ENCODE measurements at places on chromosomes 5 and 9.

DNA sequence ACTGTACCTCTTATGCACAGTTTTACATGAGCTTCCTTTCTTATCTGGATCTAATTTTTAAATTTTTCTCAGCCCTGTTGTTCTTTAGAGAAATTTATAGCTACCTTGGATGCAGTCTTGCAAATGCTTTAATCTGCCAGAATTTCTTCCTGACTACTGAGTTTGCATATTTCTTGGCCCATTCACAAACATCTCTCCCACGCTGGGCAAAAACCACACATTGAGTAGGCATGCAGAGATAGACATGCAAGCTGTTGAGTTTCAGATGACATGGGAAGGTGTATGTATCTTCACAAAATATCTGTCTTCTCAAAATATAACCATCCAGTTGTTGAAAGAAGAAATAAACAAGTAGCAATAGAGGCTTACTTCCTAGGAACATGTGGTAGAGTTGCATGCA is 101.2 kb downstream of the PARP8 start:
- no peak for DNase-seq

- DNase-seq, result no peak
Observed at GRCh38 chr5:66324357-66324756, 180.3 kb downstream of the SREK1 start.

DNA sequence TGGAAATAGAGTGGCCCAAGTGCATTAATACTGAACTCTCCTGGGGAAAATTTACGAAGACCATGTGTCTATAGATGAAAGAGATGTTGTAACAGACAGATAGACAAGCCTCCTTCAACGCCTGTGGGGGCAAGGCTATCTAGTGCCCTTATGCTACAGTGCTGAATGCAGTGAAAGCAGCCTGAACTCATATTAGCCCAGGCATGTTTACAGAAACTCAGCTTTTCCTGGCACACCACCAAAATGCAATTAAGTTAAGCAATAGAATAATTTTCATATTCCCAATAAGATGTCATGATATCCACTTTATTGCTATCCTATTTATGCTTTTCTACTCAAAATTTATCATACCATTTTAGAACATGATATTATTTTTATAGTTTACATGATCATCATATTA is 277.0 kb downstream of the DIRAS2 start:
- DNase-seq, result no peak

DNA sequence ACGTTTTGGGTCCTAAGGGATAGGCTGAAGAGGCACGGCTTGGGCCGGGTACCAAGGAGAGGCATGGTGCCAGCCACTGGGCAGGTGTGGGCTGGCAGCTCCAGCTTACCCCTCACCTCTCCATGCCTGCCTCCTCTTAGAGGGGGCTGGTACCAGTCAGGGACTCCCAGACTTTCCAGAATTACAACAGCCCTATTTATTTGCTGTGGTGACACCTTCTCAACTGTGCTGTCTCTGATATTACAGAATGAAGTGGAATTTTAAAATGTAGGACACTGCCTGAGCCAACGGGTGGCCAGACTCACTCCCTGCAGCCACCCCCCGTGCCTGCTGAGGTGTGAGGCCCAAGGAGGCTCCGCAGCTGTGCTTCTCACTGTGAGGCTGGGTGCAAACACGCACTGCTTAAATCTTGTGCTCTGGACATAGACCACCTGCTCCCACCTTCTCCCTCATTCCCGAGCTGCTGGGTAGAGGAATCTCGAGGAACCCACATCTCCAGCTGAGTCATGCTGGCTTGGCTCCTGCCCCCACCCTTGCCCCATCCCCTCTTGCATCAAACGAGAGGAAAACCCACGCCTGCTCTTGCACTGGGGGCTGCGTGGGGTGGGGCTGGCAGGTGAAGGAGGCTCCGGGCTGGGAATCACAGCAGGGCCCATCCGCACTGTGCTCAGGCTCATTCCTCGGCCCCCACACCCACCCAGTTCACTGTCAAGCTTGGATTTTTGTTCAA is 47.9 kb downstream of the PRRT1B start:
- no peak for DNase-seq

DNA sequence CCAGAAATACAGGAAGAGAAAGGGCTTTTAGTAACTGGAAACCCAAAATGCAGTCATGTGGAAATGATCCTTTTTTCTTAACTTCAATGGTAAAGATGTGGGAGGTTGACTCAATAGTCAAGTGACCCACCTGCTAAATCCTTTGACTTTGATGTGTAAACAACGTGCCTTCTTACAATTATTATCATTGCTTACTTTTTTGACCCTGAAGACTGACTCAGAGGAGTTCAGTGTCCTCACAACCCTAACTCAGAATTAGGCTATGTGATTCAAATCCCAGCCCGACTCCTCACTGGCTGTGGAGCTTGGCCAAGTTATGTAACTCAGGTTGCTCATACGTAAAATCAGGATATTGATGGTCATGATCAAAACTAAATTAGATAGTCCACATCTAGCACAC is 27.9 kb downstream of the ANXA1 start:
- DNase-seq, result no peak

- no peak for DNase-seq
Observed at GRCh38 chr5:160602744-160603143, 181.1 kb downstream of the PTTG1 start.

- DNase-seq, result no peak
Observed at GRCh38 chr9:89020754-89021153, 29.5 kb downstream of the S1PR3 start.

DNA sequence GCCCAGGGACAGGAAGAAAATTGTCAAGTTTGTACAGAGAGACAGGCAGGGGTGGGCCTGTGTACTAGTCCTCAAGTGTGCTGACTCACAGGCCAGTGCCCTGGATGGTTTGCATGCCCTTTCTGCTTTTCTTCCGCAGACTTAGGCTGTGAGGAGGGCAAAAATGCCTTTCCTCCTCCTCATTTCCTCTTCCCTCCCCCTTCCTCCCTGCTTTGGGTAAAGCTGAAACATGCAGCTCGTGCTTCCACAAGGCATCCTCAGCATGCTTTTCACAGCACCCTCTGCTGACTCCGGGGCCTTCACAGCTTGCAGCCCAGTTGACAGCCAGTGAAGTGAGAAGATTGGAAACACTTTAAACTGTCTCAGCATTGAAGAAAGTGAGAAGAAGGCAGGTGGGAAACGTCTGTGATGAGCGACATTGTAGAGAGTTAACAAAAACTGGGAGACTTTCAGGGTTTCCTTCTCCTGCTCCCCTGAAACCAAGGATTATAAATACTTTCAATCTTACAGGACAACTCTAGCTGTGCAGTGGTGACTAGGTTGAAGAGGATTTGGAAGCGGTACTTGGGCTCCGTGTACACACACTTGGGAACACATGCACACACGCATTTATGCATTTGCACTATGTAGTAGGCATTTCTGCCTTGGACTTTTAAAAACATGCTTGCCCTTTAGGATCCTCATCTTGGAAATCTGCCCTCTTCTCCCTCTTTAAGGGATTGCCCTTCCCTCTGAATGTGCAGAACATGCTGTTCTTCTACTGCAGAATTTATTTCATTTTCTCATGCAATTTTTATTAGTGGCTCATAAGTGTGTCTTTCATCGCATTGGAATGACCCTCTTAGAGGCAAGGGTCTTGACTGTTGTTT is 138.8 kb downstream of the GRIA1 start:
- DNase-seq, result no peak

- DNase-seq, result no peak
Observed at GRCh38 chr9:137136261-137136880, 2.6 kb upstream of the GRIN1 start.

GRCh38 chr5:160423099-160423498 is 1.4 kb downstream of the PTTG1 start:
- DNase-seq, result no peak

GRCh38 chr9:107792596-107792995 is 303.0 kb upstream of the KLF4 start:
- DNase-seq, result no peak

- no peak for DNase-seq
Observed at GRCh38 chr5:128777052-128777451, 188.2 kb upstream of the SLC27A6 start.

DNA sequence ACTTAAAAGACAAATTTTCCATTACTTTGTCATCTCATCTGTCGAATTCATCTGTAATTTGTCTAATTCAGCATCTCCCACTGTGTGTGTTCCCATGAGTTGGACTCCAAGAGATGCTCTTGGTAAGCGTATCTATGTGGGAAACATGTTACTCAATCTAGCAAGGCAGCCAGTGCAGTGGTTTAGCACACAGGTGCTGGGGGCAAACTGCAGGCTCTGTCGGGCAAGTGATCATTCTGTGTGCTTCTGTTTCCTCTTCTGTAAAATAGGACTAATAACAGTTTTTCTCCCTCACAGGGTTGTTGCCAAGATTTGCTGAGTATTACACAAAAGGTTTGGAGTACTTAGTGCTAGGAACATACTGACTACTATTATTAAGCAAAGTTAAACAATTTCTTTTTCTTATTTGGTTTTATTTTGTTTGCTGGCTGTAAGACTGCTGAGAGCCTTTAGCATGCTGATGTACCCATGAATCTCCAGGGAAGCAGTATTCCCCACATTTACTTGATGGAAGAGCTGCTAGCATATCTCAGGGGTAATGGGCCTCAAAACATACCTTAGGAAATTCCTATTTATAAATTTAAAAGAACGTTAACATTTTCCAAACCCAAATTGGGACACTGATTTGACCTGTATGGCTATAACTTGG is 709 bp upstream of the GAPT start:
- no peak for DNase-seq

- no peak for DNase-seq
Observed at GRCh38 chr5:94174748-94175411, 433.5 kb upstream of the POU5F2 start.

- no peak for DNase-seq
Observed at GRCh38 chr5:966345-966710, 42.3 kb upstream of the NKD2 start.

GRCh38 chr9:134457321-134458206 is 131.3 kb downstream of the RXRA start:
- DNase-seq, result no peak

- DNase-seq, result no peak
Observed at GRCh38 chr5:14322437-14323187, 179.5 kb downstream of the TRIO start.

DNA sequence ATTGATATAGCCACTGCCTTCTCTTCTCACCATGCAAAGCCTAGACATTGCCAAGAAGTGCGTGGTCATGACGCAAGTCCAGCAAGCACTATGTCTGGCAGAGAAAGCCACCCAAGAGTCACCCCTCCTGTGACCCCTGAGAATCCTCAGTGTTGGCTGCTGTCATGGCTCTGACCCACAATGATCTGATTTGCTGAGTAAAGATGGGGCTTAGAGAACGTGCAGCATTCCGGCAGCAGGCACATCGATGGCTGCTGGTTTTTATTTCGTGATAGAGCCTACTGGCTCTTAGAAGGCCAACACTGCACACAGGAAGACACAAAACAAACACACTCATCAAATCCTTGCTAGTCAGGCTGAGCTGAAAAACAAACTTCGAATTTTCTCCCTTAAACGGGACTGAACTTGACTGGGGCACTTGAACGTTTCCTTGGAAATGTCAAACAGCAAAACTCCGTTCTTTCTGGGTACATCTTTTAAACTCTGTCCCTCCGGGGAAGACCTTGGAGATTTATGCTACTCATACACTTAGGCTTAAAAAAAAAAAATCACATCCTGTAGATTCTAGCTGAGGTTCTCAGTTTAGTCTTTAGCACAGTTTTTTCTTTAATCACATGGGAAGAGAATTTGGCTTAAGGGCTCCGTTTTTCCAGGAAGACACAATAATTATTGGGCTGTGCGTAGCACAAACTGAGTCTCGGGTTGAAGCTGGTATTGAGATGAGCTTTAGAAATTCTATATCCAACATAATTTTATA is 88.2 kb upstream of the BASP1 start:
- DNase-seq, result no peak

- DNase-seq, result no peak
Observed at GRCh38 chr5:175742290-175742994, 84.6 kb downstream of the HRH2 start.

DNA sequence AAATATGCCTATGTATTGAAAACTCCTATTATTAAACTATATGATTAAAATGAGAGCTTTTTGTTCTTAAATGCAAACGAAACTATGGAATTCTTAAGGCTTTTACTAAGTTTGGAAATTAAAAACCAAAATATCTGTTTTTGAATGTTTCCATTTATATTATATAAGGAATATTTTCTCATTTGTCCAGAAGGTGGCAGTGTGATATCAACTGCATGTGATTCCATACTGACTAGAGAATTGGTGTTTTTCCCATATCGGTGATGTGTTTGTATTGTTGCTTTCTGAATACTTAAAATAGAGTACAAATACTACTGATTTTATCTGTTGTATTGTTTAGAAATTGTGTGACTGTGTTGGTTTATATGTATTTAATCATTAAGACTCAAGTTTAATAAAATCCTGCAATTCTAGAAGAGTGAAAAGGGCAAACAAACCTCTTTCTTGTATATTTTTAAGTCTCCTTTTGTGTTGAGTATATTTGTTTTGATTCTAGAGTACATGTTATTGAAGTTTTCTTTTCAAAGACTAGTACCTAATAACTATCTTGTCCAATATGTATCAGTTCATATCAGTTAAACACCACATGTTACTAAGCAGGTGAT is 320.8 kb downstream of the CCDC171 start:
- no peak for DNase-seq

Measured in stimulated activated CD4-positive, alpha-beta T cell treated with anti-CD3 and anti-CD28 coated beads, Interleukin-4, amount 100 ng/mL, for 48 hours (primary cell).